ENCODE measurements at places on chromosomes 4 and X.

GRCh38 chr4:88643932-88644331 lies 51.7 kb downstream of the HERC3 start:
- no peak for DNase-seq

DNA sequence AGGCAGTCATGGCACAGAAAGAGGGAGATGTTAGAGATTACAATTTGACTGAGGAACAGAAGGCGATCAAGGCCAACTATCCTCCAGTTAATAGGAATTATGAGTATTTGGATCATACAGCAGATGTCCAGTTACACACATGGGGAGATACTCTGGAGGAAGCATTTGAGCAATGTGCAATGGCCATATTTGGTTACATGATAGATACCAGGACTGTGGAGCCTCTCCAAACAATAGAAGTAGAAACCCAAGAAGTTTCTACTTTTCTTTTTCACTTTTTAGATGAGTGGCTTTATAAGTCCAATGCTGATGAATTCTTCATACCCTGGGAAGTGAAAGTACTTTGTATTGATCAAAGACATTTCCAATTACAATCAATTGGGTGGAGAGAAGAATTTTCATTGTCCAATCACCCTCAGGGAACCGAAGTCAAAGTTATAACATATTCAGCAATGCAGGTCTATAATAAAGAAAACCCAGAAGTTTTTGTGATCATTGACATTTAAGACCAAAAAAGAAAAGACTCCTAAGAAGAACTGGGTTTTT lies 139.1 kb downstream of the MAB21L2 start:
- peak; percentile 20 for DNase-seq

DNA sequence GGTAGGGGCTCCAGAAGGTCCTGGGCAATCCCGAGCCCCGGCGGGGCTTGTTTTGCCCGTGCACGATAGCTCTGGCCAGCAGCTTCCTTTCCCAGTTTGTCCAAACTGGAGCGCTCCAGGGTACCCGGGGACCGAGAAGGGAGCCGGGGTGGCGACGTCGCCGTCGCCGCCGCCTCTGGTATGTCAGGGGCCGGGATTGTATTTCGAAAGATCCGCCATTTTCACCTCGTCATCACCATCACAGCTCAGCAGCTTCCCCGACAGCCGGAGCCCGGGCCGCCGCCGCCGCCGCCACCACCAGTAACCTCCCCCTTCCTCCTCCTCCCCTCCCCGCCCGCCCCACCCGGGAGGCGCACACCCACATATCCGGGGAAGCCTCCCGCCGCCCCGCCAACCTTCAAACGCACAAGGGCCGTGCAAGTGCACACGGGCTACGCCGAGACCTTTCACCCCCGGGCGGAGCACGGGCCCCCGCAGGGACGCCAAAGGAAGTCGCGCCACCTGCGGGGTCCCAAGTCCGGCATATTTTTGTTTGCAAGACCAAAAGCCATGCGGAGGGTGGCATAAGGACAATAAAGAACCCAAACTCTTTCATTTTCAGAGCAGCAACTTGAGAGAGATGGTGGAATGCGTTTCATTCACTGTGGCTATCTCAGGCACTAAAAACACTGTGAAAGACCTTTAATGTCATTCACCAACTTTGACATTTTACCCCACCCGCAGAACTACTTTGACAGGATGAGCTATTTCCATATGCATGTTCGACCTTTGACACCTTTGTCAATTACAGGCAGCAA lies at the start of gene LIN54:
TSS of gene LIN54 (minus strand) at position 302 of the 797 bp plus-strand sequence. CDS start 25,979 bp downstream, outside the sequence.
- peak; percentile 88 for DNase-seq

DNA sequence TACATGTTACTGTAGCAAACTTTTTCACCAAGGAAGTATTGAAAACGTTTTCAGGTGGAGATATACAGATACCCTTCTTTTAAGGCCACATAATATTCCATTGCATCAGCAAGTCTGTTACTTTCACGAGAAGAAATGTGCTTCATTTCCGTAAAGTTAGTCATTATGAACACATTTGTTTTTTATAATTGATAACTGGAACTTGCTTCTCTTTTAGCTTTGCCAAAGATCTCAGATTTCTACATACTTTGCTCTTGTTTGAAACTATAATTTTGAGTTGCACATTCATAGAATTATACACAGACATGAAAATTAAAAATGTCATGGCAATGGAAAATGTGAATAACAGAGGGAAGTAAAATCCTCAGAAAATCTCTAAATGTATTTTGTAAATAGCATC lies 128.7 kb upstream of the GIMD1 start:
- DNase-seq = peak; percentile 12
